ENCODE measurements at places on chromosomes 5 and 9.
A peak's percentile ranks its signal among the peaks of the same experiment; 100 is the strongest.

DNA sequence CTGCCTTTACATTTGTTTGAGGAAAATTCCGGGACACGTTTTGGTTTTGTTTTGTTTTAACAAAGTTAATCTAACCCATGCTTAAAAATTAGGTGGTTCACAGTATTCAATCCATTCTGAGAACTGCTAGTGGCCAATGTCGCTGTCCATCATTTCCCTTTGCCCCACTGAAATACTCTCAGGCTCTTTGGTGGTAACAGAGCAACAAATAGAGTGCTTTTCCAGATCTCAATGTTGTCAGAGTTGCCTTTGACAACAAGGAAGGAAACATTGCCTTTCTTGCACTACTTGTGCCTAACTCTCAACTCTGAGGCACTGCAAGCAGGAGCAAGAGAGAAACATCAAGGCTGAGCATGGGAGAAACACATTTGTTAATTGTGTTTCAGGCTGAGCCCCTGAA, 154.0 kb downstream of the MCTP1 start:
- no peak for DNase-seq

DNA sequence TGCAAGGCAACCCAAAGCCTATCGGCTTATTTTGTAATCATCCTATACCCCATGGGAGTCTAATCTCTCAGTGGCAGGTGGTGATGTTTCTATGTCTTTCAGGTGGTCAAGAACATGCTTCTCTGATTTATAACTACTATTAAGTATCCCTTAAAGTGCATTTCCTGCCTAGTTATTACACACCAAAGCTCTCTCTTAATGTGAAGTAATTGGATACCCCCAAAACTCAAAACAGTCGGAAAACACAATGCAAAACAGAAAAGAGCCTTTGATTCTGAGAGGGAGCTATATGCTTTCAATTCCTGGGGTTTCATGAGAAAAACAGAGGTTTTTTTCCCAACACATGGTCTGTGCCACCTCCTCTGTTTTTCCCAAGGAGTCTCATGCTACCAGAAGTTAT, 416.4 kb downstream of the CSNK1G3 start:
- no peak for DNase-seq

- DNase-seq = no peak
Measured at GRCh38 chr9:98430535-98431292, 175.3 kb upstream of the TBC1D2 start.

- no peak for DNase-seq
Measured at GRCh38 chr9:112366591-112366990, 13.3 kb upstream of the HSDL2 start.

DNA sequence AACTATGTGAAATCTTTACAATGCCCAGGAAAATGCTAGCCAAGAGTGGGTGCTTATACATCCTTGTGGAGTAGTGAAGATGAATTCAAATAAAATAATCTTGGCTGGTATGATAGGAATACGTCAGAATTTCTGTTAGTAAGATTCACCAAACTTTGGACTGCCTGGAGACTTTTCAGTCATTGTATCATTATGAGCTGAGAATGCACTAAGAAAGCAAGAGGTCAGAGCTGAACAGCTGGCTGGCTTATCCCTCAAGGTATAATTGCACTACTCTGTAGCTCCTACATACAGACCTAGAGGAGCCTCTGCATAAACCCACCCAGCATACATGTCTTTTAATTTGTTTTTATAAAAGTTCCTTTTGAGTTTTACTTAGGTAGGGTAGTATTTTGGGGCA, 568.5 kb upstream of the RIOK2 start:
- no peak for DNase-seq

DNA sequence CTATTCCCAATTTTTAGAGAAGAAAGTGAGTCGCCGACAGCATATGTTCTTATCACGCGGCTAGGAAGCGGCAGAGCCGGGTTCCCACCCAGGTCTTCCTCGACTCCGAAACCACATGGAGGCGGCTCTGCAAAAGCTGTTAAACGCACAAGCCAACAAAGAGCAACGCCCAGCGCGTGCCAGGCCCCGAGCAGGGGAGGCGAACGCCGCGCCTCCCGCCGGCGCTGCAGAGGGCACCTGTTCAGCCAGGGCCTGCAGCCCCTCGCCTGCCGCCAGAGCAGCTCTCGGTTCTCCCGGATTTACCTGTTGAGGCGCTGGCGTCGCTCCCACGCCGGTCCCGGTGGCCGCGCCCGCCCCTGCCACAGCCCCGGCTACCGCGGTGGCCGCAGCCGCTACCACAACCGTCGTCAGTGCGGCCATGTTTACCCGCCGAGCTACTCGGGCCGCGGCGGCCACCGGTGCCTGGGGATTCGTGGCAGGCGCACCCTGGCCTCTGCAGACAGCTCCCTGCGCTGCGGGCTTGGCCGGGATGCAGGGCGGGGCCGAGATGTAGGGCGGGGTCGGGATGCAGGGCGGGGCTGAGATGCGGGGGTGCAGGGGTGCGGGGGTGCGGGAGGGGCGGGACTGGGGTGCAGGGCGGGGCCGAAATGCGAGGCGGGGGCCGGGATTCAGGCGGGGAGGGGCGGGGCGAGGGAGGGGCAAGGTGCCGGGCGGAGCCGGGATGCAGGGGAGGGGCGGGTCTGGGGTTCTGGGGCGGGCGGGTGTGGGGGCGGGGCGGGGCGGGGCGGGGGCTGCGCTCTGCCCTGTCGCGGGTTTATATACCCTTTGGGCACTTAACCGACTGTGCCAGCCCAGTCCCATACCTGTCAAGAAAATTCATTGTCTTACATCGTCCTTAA, at the start of gene CCDC112:
Gene CCDC112 (minus strand): TSS at position 531 of the 899 bp plus-strand sequence. CDS start 111 bp downstream, at position 420.
- peak; percentile 90 for DNase-seq

DNA sequence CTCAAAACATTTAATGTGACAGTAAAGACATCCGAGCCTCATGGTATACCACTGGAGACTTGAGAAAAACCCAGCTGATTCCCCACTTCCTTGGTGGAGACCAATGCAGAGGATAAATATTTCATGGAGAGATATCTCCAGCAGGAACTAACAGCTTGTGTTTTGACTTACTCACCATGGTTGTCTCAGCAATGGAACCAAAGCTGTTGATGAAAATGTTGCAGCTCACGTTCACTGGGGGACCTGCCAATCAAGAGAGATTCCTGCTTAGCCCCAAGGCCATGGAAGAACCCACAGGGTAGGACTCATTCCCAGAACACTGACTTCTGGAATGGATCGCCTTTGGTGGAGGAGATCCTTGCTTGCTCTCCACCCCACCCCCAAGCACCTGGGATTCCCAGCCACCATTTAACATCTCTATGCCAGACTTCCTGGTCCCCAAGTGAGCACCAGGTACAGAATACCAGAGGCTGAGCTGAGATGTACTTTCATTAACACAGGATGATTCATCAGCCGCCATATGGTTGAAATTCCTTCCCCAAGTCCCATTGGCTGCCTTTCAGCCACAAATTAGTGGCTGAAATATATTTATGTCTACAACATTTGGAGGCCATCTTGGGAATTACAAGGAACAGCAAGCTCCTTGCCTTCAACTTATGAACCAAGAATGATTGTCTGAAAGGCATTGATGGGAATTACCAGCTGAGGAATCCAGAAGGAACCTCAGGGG, 37.9 kb downstream of the GLRA1 start:
- DNase-seq = no peak

DNA sequence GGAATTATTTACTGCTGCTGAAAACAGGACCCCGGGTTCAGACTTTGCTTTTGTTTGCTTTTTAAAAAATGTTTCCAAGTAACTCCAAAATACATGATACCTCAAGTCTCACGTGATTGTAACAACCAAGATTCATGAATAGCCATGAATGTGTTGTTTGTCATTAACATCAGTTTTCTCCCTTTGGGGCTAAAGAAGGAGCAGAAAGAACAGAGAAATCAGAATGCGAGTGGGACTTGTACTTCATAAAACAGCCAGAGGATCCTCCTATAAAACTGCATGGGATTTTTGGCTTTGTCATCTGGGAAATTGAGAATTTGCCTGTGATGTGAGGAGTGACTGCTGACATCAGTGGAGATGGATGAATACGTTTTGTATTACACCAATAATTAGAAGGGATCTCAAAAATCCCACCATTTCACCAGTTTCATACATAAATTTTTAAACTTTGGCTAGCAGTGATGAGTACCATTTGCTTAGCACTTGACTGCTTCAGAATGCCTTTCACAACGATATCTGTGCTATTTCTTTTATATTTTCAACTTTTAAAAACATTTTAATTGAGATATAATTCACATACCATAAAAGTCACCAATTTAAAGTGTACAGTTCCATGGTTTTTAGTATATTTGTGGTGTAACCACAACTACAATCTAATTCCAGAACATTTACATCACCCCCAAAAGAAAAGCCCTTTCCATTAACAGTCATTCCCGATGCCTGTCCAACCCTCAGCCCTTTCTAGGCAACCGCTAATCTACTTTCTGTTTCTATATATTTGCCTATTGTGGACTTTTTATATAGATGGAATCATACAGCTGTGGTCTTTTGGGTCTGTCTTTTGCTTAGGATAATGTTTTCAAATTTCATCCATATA, 126.9 kb upstream of the ANKRD55 start:
- no peak for DNase-seq

DNA sequence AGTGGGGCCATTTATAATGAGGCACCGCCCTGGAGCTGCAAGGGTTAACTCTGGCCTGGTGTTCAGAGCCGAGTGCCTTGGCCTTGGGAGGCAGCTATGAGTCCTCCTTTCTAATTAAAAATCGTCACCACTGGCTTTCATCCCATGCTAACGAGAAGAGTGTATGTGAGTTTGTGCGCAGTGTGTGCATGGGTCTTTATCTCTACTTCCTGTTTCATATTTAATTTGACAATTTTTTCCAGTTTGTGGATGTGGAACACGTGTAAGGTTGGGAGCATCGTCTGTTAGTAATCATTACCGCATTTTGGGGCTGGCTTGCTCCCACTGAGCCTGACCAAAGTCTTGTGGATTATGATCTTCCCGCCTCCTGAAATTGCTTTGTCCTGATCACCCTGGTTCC, 76.4 kb downstream of the NDFIP1 start:
- no peak for DNase-seq

- DNase-seq = no peak
Measured at GRCh38 chr9:12464400-12464799, 228.8 kb upstream of the TYRP1 start.

DNA sequence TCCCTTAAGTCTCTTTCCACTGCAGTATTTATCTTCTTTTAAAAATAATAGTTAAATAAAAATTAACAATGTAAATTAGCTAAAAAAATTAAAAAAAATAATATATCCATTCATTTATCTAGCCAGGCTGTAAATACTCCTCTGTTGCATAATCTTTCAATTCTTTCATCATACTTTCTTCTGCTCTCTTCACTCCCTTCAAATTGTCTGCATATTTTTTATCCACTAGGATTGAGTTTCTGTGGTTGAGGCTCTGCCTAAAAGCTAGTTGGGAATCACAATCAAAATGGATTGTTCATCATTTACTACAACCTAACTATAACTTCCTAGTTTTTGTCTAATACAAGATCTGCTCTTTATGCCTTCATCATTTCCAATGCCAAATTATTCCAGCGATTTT, 182.2 kb downstream of the PDE4D start:
- no peak for DNase-seq

- no peak for DNase-seq
Measured at GRCh38 chr5:179829732-179830435, 9.2 kb downstream of the SQSTM1 start.

GRCh38 chr9:98306384-98307145, 51.1 kb upstream of the TBC1D2 start:
- DNase-seq = no peak

- DNase-seq = no peak
Measured at GRCh38 chr5:42518595-42519221, 95.5 kb downstream of the GHR start.

DNA sequence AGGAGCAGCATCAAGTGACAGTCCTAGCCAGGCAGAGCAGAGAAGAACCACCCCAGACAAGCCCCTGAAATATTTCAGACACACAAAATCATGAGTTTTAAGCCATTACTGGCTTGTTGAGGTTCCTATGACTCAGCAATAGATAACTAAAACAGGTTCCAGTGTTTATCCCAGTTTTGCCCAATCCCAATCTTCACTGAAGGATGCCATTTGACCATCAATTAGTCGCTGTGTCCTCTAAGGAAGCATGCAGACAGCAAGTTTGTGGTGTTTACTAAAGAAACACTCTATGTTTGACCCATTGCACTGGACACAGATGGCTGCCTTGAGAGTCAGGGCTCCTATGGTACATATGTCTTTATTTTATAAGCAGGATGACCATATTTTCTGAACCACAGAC, 186.7 kb downstream of the SYK start:
- DNase-seq = no peak

GRCh38 chr9:134689321-134690181, 47.9 kb downstream of the COL5A1 start:
- DNase-seq = peak; percentile 9

GRCh38 chr5:57778501-57779091, 296.0 kb upstream of the ACTBL2 start:
- no peak for DNase-seq

DNA sequence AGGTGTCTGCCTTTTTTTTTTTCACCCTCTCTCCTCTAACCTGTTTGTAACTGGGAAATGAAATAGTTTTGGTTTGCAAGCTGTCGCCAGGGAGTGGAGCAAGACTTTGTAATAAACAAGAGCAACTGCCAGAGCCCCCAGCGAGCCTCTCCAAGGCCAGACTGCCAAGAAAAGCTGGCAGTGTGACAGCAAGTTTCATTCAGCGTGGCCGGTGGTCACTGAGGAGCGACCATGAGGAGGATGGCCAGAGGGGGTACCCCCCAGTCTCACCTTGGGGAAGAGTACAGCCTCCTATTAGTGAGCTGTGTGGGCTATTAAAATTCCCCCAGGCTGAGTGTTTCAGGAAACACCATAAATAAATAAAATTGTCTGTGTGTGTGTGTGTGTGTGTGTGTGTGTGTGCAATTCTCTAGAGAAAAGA, 49.9 kb downstream of the ZFAND5 start:
- no peak for DNase-seq

- no peak for DNase-seq
Measured at GRCh38 chr5:149432911-149433401, 53.9 kb upstream of the IL17B start.

DNA sequence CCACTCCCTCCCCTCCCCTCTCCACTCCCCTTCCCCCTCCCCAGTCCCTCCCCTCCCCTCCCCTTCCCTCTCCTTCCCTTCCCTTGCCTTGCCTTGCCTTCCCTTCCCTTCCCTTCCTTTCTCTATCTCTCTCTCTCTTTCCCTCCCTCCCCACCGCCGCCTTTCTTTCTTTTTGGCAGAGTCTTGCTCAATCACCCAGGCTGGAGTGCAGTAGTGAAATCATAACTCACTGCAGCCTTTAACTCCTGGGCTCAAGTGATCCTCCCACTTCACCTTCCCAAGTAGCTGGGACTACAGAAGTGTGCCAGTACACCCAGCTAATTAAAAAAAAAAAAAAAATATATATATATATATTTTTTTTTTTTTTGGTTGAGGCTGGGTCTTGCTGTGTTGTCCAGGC, 45.5 kb downstream of the IL31RA start:
- no peak for DNase-seq
